Endothelial cell (in vitro differentiated cells): ENCODE measurements at places on chromosomes 2 and 18.

DNA sequence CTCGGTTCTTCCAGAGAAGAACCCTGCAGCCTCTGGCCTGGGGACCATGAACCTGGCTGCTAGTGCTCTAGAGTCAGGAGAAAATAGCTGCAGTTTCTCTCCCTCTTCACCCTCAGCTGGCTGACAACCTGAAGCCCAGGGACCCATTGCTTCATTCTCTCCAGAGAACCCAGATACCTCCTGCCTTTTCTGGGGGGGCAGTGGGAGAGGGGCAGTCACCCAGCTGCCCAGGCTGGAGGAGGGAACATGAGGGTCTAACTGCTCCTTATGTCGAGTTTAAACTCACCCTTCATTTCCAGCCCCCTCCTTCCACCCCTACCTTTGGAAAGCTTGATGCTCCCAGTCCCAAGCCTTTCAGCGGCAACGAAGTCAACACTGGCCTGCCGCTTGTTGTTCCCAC, 7.6 kb upstream of the ZFAND2B start:
- no peaks in the 10 kb centered on the region for H3K36me3 ChIP-seq
- H3K27me3 ChIP-seq, result peaks cover 4% of the 10 kb centered on the region
- H3K27ac ChIP-seq, result no peak overlapping the region
- H3K4me1 ChIP-seq, result peaks cover 5% of the 10 kb centered on the region

DNA sequence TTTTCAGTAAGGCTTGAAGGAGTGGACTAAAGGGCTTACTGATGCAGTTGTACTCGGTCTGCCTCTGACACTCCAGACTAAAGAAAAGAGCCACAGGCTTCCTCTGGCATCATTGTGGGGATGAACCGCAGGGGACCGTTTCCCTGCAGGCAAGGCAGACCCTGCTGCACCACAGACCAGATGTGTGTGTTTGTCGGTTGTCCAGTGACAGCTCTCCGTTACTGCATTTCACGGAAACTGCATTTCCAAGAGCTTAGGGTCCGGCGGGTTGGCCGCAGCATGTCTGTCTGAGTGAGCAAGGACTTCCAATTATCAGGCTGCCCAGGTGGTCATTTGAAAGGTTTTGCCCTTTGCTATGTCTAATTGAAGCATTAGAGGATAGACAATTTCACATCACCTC, 98.1 kb downstream of the FAM210A start:
- no peak overlapping the region for H3K4me3 ChIP-seq
- DNase-seq, result no peak
- H3K36me3 ChIP-seq, result peaks cover 10% of the 10 kb centered on the region
- peaks cover 6% of the 10 kb centered on the region for H3K27me3 ChIP-seq
- no peak overlapping the region for H3K27ac ChIP-seq

DNA sequence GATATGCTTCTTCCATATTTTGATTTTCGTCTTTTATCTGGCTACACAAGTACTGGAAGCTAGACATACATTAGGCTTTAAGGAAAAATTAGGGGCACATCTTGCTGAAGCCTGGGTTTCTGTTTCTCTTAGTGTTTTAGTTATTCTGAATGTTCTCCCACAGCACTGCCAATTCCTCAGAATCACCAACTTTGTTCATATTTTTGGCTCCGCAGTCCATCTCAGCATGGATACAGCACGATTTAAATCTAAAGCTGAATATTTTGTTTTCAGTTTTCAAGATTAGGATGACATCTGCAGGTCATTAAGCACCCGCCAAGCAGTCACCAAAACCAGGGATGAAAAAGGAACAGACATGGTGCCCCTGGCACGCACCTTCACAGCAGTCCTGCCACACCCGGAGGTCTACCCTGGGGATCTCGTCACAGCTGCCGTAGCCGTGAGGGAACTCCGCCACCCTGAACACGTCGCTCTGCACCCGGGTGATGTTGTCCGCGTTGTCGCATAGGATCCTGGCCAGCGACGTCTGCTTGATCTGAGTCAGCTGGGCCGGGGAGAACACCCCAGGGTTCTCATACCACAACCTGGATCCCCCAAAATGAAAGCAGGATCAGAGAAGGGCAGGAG, 101.2 kb downstream of the PXDN start:
- no peak for DNase-seq
- H3K4me1 ChIP-seq, result peaks cover 8% of the 10 kb centered on the region
- peaks cover 36% of the 10 kb centered on the region for H3K36me3 ChIP-seq
- H3K27me3 ChIP-seq, result peaks cover 14% of the 10 kb centered on the region
- peak overlapping the region; percentile 61 for H3K27ac ChIP-seq

- no peak overlapping the region for H3K4me3 ChIP-seq
- peaks cover 1% of the 10 kb centered on the region for H3K27me3 ChIP-seq
- no peaks in the 10 kb centered on the region for H3K4me1 ChIP-seq
- peaks cover 8% of the 10 kb centered on the region for H3K36me3 ChIP-seq
These were observed 1.8 kb upstream of the KLHL41 start for GRCh38 chr2:169507698-169508097.

GRCh38 chr2:10150436-10150835, 27.9 kb downstream of the RRM2 start:
- H3K4me1 ChIP-seq, result peaks cover 2% of the 10 kb centered on the region
- no peak overlapping the region for H3K27ac ChIP-seq
- H3K36me3 ChIP-seq, result no peaks in the 10 kb centered on the region
- DNase-seq, result no peak
- H3K4me3 ChIP-seq, result no peak overlapping the region

DNA sequence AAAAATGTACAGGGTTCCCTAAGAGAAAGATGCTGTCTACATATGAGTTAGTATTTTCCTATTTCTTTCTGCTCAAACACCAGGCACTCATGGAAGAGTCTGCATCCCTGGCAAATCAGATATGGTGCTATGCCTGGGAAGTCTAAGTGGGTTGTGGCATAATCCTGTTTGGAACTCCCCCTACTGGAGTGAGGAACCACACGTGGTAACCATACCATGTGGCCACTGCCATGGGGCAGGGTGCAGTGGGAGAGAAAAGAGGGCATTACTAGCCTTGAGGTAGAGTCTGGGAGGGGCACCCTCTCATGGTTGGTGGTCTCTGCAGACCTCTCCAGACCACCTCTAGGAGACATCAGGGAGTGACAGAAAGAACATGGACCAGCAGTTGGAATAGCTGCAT, 257.9 kb upstream of the ATP5MC3 start:
- no peaks in the 10 kb centered on the region for H3K27me3 ChIP-seq
- H3K27ac ChIP-seq, result no peak overlapping the region
- DNase-seq, result no peak
- H3K4me3 ChIP-seq, result no peak overlapping the region
- H3K4me1 ChIP-seq, result peaks cover 4% of the 10 kb centered on the region

DNA sequence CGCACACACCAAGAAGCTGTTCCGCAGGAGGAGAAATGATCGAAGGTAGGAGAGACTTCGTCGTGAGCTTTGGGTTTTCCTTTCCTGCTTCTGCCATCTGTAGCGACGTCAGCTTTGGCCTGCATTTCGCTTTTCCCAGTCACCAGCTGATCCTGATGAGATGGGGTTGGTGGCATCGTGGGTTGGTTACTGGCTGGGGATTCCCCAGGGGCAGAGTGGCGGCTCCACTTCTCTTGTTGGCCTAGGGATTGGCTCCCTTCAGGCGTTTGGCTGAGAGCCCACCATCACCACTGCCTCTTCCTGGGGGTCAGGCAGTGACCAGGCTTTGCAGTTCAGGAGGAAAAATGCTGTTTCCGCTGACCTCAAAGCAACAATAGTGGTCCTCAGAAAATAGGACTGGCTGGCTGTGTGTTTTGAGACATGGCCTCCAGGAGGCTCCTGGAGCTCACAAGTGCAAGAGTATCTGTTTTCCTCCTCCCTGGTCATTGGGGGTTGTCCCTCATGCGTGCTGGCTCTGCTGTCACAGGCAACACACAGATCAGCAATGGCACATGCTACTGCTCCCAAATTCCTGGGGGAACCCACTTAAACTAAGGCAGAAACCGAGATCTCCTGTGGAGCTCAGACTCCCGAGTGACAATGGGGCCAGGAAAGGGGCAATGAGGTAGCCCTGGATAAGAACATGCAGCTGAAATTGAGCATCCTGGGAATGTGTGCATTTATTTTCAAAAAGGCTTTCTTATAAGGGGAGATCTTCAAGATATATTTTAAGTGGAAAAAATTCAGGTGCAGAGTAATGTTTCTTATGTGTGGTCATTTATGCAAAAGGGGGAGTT, 173.0 kb downstream of the CTIF start:
- peaks cover 17% of the 10 kb centered on the region for H3K36me3 ChIP-seq
- H3K4me1 ChIP-seq, result peaks cover 78% of the 10 kb centered on the region
- H3K4me3 ChIP-seq, result no peak overlapping the region
- DNase-seq, result peak; percentile 33
- no peak overlapping the region for H3K27ac ChIP-seq
- peaks cover 10% of the 10 kb centered on the region for H3K27me3 ChIP-seq

DNA sequence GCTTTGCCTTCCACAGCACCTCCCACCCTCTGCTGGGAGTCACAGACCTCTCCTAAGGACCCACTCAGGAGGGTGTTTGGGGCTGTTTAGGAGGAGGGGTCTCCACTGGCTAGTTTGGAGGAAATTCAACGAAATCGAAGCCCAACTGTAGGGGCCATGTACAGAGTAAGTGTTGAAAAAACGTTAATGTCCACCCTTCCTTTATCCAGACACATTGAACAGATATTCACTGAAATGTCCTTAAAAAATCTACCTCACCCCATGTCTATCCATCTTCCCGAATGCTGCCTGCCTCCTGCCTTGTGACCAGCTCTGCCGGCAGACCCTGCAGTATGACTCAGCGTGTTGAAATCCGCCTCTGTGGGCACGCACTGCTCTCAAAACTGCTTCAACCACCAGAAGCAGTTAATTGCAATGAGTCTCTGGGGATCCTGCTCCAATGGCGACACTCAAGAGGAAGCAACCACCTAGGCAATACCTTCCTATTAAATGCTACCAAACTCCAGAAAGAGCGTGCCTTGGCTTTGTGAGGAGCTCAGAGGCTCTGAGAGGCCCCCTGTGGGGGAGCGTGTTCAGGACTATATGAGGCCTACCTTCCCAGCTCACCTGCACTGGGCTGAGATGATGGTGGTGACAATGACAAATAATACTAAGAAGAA, 61.4 kb upstream of the RTN4 start:
- H3K4me3 ChIP-seq, result no peak overlapping the region
- DNase-seq, result no peak
- peaks cover 16% of the 10 kb centered on the region for H3K4me1 ChIP-seq
- H3K27ac ChIP-seq, result no peak overlapping the region
- H3K27me3 ChIP-seq, result peaks cover 2% of the 10 kb centered on the region
- no peaks in the 10 kb centered on the region for H3K36me3 ChIP-seq
